ENCODE measurements at places on chromosomes 2 and 18.

DNA sequence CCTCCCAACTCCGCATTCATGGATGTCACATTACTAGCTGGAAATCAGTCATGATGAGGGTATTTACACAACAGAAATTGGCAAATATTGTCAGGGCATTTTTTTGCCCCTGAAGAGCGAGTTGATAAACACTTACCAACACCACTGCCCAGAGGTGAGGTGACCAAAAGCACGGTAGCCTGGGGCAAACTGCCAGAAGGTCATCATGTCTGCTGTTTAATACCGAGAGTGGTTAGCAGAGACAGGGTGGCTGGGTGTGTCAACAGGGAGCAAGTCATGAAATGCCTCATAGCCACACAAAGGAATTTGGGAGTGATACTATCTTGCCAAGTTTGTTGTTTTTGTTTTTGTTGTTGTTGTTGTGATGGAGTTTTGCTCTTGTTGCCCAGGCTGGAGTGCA, 37.0 kb upstream of the EPC2 start:
- H3K27me3 ChIP-seq = no peaks in the 10 kb centered on the region
- no peaks in the 10 kb centered on the region for H3K36me3 ChIP-seq
- no peak overlapping the region for H3K27ac ChIP-seq
- DNase-seq = no peak
- H3K4me1 ChIP-seq = no peaks in the 10 kb centered on the region
- H3K4me3 ChIP-seq = no peak overlapping the region

DNA sequence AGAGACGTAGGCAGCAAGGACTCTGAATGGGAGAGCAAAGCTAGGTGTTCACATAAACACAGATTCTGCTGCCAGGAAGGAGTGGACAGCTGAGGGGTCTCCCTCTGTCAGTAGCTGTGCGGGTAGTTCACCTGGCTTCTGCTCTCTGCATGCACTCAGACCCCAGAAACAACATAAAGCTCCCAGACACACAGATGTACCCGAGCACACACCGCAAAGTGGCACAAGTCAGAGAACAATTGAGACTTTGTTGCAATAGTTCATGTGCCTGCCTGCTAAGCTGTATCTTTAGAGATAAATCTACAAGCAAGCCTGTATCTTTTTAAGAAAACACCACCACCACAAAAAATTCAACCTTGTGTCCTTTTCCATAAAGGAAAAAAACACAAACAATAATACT, 420.0 kb upstream of the ST6GAL2 start:
- H3K36me3 ChIP-seq = no peaks in the 10 kb centered on the region
- no peak for DNase-seq
- no peak overlapping the region for H3K4me3 ChIP-seq
- no peak overlapping the region for H3K27ac ChIP-seq
- H3K4me1 ChIP-seq = no peaks in the 10 kb centered on the region

DNA sequence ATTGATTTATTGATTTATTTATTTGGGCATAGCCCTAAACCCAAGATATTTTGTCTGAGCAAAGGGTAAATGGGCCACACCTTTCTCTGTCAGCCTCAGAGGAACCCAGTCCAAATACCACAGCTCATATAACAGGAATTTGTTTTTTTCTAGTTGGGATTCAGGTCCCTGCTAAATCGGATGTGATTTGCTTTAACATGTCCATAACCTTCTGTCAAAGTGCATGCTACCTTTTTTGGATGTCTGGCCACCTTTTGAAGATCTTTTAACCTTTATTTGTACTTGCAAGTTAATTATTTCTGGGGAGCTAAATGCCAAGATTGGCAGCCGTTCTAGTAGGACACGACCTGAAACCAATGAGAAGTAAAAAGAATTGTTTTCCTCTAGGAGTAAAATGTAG, 303.2 kb upstream of the UBE2E3 start:
- DNase-seq = no peak
- H3K4me3 ChIP-seq = no peak overlapping the region
- H3K4me1 ChIP-seq = no peaks in the 10 kb centered on the region
- no peaks in the 10 kb centered on the region for H3K27me3 ChIP-seq
- H3K36me3 ChIP-seq = no peaks in the 10 kb centered on the region

DNA sequence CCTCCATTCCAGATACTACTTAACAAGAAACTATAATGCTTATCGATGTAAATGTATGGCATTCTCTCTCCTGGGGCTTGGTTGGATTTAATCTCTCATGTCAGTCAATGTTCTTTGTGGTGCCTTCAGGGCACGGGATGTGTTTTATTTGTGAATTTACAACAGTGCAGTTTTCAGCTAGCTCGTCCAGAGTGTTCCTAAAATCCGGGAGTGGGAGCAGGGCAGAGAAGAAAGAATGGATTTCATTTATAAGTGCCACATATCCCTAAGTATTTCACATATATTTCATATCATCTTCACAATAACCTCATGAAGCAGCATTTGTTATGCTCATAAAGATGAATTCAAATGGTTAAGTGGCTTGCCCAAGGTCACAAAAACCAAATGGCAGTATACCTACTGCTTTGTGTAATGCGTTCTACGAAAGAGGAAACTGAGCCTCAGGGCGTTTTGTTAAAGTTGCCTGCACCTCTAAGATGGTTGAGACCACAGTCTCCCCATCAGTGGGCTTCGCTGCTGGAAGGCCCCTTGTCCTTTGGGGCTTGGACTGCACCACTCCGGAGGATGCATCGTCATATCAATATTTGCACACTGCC, 134.7 kb upstream of the MGAT5 start:
- peak overlapping the region; percentile 77 for H3K4me3 ChIP-seq
- no peak for DNase-seq
- H3K27ac ChIP-seq = peak overlapping the region; percentile 94
- H3K36me3 ChIP-seq = no peaks in the 10 kb centered on the region
- no peaks in the 10 kb centered on the region for H3K4me1 ChIP-seq

Measured in right atrium auricular region (tissue), 2 donors.